ENCODE measurements at places on chromosomes 16 and 17.

DNA sequence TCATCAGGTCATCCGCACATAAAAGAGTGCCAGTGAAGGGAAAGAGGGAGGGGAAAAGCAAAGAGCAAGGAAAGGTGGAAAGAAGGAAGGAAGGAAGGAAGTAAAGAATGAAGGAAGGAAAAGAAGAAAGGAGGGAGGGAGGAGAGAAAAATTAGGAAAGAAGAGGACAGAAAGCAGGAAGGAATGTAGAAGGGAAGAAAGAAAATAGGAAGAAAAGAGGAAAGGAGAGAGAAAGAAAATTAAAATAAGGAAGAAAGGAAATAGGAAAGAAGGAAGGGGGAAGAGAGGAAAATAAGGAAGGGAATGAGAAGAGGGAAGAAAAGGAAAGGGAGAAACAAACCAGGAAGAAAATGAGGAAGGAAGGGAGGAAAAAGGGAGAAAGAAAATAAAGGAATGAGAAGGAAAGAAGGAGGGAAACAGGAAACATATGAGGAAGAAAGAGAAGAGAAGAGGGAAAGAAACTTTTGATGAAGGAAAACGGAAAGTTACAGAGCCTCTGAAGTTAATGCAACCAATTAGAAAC lies 212.6 kb downstream of the XYLT1 start:
- DNase-seq: no peak

DNA sequence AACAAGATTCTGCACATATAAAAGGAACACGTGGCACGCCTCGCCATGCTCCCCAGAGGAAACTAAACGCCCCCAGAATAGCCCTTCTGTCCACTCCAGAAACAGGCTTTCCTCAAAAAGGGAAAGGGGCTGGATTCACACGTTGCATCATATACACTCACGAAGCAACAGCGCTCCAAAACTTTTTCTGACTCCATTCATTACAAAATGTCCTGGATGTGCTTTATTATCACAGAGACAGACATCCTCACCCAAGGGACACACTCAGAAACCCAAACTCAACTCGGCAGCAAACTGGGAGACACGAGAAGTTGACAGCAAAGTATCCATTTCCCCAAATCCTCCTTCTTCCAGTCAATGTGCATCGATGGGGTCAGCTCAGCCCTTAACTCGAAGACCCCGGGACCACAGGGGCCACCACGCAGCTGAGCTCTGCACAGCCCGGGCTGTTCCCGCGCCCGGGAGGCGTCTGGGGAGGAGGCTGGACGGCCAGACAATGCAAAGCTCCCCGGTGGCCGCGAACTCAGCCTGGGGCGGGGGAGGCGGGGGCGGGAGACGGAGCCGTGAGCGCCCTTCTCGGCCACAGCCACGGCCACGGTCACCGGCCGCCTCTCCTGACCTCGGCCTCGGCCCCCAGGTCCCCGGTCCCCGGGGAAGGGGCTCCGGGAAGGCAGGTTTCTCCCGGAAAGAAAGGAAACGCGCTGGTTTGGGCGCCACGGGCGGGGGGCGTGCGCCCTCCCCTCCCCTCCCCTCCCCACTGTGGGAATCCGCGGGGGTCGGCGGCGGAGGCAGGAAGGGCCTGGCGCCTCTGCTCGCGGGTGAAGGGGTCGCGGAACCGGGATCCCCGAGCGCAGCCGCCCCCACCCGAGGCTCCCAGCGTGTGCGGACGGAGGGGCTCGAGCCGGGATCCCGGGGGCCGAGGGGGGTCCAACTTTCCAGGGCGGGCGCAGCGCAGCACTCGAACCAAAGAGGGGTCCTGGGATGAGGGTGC lies 1.2 kb downstream of the NXN start:
- peak; percentile 25 for DNase-seq

DNA sequence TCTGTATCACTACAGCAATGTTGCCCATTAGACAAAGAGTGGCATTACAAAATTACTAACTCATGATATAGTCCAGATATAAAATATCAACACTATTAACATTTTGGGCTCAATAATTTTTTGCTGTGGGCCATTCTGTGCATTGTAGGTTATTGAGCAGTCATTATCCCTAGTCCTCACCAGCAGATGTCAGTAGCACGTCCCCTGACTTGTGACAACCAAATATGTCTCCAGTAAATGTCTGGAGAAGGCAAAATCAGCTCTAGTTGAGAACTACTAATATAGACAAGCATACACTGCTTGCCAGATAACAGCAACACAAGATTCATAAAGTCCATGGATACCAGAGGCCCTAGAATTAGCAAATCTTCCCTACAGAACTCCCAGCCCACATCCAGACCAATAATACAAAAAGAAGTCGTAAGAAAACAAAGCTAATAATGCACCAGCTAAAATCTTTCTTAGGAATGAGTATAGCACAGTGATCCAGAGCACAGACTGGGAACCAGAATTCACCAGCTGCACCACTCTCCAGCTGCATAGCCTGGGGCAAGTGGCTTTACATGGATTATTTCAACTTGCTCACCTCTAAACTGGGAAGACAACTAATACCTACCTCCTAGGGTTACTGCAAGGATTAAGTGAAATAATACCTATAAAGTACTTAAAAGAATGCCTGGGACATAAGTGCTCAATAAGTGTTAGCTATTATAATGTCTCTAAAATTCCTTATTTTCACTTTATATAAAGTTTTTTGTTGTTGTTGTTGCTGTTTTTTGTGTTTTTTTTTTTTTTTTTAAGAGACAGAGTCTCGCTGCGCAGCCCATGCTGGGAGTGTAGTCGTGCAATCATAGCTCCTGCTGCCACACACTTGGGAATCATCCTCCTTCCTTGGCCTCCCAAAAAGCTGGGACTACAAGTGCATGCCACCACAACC lies 23.7 kb downstream of the HELZ start:
- DNase-seq: peak; percentile 54

- DNase-seq: peak; percentile 48
Observed at GRCh38 chr17:32142857-32143526, 690 bp downstream of the RHOT1 start.

GRCh38 chr17:66930933-66931332 lies 33.6 kb upstream of the CACNG4 start:
- no peak for DNase-seq

- no peak for DNase-seq
Observed at GRCh38 chr17:67440277-67441051, 63.4 kb downstream of the PITPNC1 start.

DNA sequence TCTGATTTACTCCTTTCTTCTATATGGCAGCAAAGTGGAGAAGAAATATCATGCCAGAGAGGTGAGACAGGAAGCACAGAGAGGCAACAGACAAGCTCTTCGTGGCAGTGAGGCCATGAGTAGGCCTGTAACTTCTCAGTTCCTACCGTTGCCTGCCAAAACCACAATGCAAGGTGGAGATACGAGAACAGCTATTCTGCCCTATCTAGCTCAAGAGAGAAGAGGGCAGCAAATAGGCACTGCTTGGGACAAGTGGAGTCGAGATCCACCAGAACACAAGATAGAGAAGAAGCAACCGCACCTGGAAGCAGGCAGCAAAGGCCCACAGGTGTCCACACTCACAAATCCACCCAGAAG lies 24.8 kb downstream of the RANBP10 start:
- no peak for DNase-seq

- DNase-seq: peak; percentile 91
Observed at GRCh38 chr17:7351665-7352502, at the start of gene KCTD11. KCTD11 (plus strand) TSS chr17:7352162.

- DNase-seq: no peak
Observed at GRCh38 chr16:75392906-75393305, 40.4 kb downstream of the CFDP1 start.

GRCh38 chr17:6430769-6431168 lies 4.2 kb downstream of the AIPL1 start:
- no peak for DNase-seq

All from HFFc6 (cell line).